ENCODE measurements at places on chromosomes 13 and 19.

GRCh38 chr13:98784666-98785065 is 32.2 kb upstream of the SLC15A1 start:
- H3K36me3 ChIP-seq = no peaks in the 10 kb centered on the region
- H3K4me3 ChIP-seq = no peak overlapping the region
- no peak for DNase-seq
- H3K27ac ChIP-seq = no peak overlapping the region

DNA sequence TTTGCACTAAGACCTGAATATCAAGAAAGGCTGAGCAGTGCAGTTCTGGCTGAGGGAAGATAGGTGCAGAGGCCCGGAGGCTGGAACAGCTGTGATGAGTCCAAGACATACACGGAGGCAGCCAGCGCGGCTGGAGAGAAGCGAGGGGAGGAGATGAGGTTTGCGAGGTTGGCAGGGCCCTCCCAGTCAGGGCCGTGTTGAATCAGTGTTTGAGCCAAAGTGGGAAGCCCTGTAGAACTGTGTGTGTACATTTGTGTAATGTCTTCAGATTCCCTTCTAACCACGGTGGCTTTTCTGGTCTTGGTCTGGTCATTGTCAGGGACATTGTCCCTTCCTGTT is 34.9 kb downstream of the PAK4 start:
- no peak overlapping the region for H3K4me3 ChIP-seq
- H3K4me1 ChIP-seq = no peaks in the 10 kb centered on the region
- no peaks in the 10 kb centered on the region for H3K27me3 ChIP-seq
- no peak overlapping the region for H3K27ac ChIP-seq
- DNase-seq = peak; percentile 82

DNA sequence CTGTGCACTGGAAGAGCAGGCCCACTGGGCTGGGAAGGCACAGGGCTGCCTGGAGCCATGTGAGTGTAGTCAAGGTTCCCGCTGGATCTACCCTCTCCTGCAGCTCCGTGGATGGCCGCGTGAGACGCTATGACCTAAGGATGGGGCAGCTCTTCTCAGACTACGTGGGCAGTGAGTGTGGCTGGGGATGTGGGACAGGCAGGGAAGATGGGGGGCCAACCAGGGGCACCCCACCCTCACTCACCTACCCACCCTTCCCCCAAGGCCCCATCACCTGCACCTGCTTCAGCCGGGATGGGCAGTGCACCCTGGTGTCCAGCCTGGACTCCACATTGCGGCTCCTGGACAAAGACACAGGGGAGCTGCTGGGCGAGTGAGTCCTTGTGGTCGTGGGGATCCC is 6.1 kb downstream of the WDR83 start:
- no peaks in the 10 kb centered on the region for H3K4me1 ChIP-seq
- no peak overlapping the region for H3K4me3 ChIP-seq
- no peak overlapping the region for H3K27ac ChIP-seq
- H3K27me3 ChIP-seq = no peaks in the 10 kb centered on the region
- no peaks in the 10 kb centered on the region for H3K36me3 ChIP-seq

GRCh38 chr13:86932776-86933334 is 738.3 kb upstream of the SLITRK5 start:
- no peak for DNase-seq
- H3K27me3 ChIP-seq = no peaks in the 10 kb centered on the region
- H3K27ac ChIP-seq = no peak overlapping the region
- H3K4me1 ChIP-seq = no peaks in the 10 kb centered on the region
- H3K36me3 ChIP-seq = no peaks in the 10 kb centered on the region
- H3K4me3 ChIP-seq = no peak overlapping the region

DNA sequence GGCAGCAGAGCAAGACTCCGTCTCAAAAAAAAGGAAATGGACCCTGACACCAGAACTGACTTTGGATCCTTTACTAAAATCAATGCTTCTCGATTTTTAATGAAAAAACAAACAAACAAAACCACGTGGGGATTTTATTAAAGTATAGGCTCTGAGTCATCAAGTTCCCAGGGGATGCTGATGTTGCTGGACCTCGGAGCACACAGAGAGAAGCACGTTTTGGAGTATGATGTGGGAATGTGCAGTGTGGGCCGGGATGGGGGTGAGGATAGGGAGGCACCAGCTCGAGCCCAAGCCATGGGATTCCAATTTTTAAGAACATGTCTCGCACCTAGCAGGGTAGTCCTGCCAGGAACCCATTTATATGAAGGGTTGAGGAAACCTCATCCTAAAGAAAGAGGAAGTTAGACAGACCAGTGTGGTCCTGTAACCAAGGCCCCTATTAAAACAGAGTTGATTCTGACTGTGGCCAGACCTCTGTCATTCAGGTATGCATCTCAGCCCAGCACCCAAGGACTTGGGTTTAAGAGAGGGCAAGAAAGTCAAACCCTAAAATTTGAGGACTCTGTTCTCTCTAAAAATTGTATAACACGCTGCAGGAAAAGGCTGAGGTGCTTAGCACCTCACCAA is 6.4 kb downstream of the FLT1 start:
- no peaks in the 10 kb centered on the region for H3K4me1 ChIP-seq
- H3K27ac ChIP-seq = no peak overlapping the region
- no peaks in the 10 kb centered on the region for H3K36me3 ChIP-seq

- DNase-seq = no peak
- no peak overlapping the region for H3K27ac ChIP-seq
- no peaks in the 10 kb centered on the region for H3K27me3 ChIP-seq
- no peak overlapping the region for H3K4me3 ChIP-seq
- no peaks in the 10 kb centered on the region for H3K36me3 ChIP-seq
Measured at GRCh38 chr13:35260316-35260715, 216.2 kb downstream of the MAB21L1 start.

- H3K27ac ChIP-seq = no peak overlapping the region
- no peaks in the 10 kb centered on the region for H3K4me1 ChIP-seq
- H3K36me3 ChIP-seq = no peaks in the 10 kb centered on the region
- no peaks in the 10 kb centered on the region for H3K27me3 ChIP-seq
- no peak overlapping the region for H3K4me3 ChIP-seq
- DNase-seq = no peak
Measured at GRCh38 chr13:59229861-59230260, 933.9 kb downstream of the DIAPH3 start.

DNA sequence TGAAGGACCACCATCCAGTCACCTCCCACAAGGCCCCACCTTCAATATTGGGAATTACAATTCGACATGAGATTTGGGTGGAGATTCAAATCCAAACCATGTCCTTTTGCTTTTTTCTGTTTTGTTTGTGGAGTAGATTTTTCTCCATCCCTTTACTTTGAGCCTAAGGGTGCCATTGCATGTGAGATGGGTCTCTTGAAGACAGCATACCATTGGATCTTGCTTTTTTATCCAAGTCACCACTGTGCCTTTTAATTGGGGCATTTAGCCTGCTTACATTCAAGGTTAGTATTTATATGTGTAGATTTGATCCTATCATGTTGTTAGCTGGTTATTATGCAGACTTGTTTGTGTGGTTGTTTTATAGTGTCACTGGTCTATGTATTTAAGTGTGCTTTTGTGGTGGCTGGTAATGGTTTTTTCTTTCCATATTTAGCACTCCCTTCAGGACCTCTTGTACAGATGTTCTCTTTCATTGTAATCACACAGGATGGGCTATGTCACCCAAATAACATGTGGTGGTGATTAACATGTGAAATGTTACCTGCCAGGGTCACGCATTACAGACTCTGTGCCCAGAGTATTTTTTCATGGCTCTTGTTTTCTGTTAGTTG is 58.0 kb downstream of the ZNF823 start:
- H3K27me3 ChIP-seq = no peaks in the 10 kb centered on the region
- H3K36me3 ChIP-seq = no peaks in the 10 kb centered on the region
- H3K4me1 ChIP-seq = no peaks in the 10 kb centered on the region
- H3K27ac ChIP-seq = no peak overlapping the region

DNA sequence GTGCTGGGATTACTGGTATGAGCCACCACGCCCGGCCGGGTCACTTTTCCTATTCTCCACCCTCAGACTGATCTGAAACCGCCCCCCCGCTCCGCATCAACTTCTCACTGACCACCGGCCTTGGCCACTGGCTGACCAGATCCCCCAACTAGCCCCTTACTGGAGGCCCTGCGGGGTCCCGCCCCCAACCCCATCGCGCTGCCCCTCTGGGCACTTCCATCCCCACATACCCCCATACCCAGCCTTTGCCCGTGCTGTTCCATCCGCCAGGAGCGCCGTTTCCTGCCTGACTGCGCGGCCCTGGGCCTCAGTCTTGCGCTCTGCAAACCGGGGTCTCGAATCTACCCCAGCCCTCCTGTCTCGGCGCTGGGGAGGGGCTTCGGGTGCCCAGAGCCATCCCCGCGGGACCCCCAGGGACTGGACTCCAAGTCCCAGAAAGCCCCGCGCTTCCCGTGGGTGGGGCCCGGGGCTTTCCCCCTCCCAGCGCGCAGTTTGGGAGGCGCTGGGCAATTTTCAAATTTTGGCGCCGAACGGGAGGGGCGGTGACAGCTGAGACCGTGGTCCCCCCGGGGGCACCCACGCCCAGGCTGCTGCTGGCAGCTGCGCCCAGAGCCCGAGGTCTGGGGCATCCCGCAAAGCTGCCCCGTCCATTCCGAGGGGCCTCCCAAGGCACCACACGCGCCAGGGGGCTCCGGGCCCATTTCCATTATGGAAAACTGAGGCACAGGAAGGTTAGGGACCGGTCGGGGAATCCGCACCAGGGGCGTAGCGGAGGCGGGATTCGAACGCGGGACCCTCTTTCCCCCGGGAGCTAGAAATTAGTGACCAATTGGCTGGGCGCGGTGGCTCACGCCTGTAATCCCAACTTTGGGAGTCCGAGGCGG is 5.2 kb upstream of the LMNB2 start:
- peak overlapping the region; percentile 49 for H3K4me3 ChIP-seq
- peak; percentile 72 for DNase-seq
- no peaks in the 10 kb centered on the region for H3K27me3 ChIP-seq
- no peak overlapping the region for H3K27ac ChIP-seq
- H3K4me1 ChIP-seq = no peaks in the 10 kb centered on the region

DNA sequence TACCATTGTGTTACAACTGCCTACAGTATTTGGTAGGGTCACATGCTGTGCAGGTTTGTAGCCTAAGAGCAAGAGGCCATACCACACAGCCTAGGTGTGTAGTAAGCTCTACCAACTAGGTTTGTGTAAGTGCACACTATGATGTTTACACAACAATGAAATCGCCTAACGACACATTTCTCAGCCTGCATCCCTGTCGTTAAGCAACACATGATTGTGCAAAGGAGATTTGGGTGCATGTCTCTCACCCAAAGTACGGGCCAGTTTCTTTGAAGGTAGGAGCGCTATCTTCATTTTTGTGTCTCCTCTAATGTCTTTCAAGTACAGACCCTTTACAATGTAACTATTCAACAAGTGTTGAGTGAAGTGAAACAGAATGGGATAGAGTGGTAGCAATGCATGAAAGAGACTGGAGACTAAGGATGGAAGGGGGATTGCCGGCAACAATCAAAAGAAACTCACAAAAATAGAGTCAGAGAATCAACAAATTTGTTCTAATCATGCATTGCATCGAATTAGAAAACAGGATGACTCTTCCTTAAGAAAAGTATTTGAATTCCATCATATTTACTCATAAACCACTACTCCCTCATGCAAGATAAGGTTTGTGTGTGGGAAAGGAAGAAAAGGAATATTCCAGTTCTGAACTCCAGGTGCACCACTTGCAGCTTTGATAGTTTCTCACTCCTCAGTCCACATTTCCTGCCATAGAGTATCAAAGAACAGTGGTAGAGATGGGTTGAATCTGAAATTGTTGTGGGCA is 60.2 kb upstream of the TNFRSF19 start:
- no peak for DNase-seq
- H3K27me3 ChIP-seq = no peaks in the 10 kb centered on the region
- H3K4me3 ChIP-seq = no peak overlapping the region
- no peaks in the 10 kb centered on the region for H3K4me1 ChIP-seq
- no peak overlapping the region for H3K27ac ChIP-seq
- H3K36me3 ChIP-seq = no peaks in the 10 kb centered on the region

DNA sequence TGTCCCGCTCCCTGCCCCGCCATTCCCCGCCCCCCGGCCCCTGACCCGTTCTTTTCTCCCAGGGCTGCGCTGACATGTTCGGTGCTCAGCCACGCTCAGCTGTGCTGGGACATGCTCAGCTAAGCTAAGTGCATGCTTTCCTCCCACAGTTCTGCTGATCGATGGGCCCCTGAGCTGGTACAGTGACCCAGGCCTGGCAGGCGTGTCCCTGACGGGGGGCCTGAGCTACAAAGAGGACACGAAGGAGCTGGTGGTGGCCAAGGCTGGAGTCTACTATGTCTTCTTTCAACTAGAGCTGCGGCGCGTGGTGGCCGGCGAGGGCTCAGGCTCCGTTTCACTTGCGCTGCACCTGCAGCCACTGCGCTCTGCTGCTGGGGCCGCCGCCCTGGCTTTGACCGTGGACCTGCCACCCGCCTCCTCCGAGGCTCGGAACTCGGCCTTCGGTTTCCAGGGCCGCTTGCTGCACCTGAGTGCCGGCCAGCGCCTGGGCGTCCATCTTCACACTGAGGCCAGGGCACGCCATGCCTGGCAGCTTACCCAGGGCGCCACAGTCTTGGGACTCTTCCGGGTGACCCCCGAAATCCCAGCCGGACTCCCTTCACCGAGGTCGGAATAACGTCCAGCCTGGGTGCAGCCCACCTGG is 3.7 kb downstream of the TNFSF9 start:
- H3K27ac ChIP-seq = no peak overlapping the region
- no peaks in the 10 kb centered on the region for H3K27me3 ChIP-seq
- H3K4me3 ChIP-seq = no peak overlapping the region
- H3K4me1 ChIP-seq = no peaks in the 10 kb centered on the region

DNA sequence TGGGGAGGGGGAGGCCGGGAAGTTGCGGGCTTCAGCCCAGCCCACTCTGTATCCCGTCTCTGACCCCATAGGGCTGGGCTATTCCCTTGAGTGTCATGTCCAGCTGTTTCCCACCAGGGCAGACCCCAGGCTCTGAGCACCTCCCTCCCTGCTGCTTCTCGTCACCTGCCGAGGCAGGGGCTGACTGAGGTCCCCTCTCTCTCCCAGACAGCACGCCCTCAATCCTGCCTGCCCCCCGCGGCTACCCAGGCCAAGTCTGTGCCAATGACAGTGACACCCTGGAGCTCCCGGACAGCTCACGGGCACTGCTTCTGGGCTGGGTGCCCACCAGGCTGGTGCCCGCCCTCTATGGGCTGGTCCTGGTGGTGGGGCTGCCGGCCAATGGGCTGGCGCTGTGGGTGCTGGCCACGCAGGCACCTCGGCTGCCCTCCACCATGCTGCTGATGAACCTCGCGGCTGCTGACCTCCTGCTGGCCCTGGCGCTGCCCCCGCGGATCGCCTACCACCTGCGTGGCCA is 625 bp downstream of the F2RL3 start:
- H3K27ac ChIP-seq = no peak overlapping the region
- no peaks in the 10 kb centered on the region for H3K4me1 ChIP-seq
- H3K36me3 ChIP-seq = no peaks in the 10 kb centered on the region
- H3K4me3 ChIP-seq = no peak overlapping the region

DNA sequence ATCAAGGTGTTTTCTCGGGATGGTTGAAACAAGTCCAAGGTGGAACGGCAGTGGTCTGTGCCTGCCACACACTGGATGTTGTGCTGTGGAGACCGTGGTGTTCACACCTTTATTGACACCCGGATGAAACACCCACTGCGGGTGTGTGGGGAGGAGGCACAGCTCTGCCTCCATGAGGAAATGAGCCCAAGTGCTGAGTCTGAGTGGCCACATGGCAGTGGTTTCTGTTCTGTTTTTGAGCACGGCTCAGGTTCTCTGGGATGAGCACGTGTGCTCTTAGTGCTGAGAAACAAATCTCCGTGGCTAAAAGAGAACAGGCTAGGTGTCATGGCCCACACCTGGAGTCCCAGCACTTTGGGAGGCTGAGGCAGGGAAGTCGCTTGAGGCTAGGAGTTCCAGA is 29.5 kb downstream of the UPF1 start:
- H3K4me3 ChIP-seq = no peak overlapping the region
- no peaks in the 10 kb centered on the region for H3K4me1 ChIP-seq
- no peaks in the 10 kb centered on the region for H3K27me3 ChIP-seq
- DNase-seq = no peak
- peaks cover 24% of the 10 kb centered on the region for H3K36me3 ChIP-seq
- H3K27ac ChIP-seq = no peak overlapping the region
